ENCODE measurements at places on chromosomes 13 and 19.

DNA sequence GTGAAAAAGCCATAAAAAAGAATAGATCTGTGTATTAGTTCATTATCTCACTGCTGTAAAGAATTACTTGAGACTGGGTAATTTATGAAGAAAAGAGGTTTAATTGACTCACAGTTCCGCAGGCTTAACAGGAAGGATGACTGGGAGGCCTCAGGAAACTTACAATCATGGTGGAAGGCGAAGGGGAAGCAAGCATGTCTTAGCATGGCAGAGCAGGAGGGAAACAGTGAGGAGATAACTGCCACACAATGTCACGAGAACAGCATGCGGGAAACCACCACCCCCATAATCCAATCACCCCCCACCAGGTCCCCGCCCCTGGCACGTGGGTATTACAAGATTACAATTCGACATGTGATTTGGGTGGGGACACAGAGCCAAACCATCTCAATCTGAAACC, 39.1 kb upstream of the EEF1AKMT1 start:
- DNase-seq = no peak

DNA sequence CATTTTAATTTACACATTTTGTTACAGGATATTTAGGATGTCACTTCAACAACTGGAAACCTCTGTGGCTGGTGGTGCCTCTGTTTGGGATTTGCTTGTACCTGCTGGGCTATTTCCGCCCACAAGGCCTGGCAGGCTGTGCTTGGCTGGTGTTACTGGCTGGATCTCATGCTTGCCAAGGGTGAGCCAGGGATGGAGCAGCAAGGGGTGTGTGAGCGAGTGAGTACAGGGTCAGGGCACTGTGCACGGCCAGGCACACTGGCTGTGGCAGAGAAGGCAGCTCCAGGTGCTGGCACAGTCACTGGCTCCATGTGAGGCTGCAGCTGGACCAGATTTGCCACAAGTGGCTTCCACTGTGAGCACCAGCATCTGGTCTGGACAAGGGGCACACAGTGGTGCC, 1254.8 kb downstream of the SLITRK5 start:
- no peak for DNase-seq

- DNase-seq = no peak
These were observed 310.1 kb downstream of the TSHZ3 start for GRCh38 chr19:31039151-31039550.

DNA sequence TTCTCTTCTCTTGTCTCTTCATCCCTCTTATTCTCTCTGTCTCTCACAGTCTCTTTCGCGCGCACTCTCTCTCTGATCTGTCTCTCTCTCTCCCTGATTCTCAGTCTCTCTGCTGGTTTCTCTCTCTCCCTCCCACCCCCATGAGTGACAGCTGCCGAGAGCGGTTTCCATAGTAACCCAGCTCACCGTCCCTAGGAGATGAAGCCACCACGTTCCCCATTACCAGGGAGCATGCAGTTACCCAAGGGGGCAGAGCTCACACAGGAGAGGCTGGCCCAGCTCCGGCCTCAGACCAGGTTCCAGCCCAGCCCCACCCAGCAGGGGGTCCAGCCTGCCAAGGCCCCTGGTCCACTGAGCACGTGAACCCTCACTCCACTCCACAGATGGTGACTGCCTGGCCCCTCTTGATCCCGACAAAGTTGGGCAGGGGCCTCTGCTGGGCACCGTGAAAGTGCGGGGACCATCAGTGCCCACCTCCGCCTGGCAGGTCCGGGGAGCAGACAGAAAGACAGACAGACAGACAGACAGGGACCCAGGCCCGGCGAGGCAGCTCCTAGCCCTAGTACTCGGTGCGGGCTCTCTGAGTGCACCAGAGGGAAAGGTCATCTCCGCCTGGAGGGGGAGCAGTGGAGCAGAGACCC, 50.6 kb downstream of the CELF5 start:
- DNase-seq = peak; percentile 25

- peak; percentile 96 for DNase-seq
These were observed 424 bp downstream of the FIZ1 start for GRCh38 chr19:55598719-55599467.
